ENCODE measurements at places on chromosomes 7 and 10.

GRCh38 chr10:70849582-70850016 lies 33.9 kb downstream of the SGPL1 start:
- no peak for DNase-seq

GRCh38 chr10:103295374-103296015 lies 18.6 kb downstream of the INA start:
- DNase-seq: no peak

DNA sequence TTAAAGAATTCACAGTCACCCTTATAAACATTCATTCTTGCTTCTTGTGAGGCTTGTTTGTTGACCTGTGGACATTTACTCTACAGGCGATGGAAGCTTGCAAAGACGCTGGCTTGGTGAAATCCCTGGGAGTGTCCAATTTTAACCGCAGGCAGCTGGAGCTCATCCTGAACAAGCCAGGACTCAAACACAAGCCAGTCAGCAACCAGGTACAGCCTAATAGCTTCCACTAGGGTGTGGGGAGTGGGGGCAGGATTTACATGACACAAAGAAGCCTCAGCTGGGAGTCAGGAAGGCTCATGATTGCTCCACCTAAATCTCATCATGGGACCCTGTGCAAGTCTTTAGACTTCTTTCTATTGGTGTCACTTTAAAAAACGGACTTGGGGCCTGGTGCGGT lies 29.0 kb downstream of the AKR1D1 start:
- DNase-seq: no peak

GRCh38 chr7:111025006-111025405 lies 65.9 kb upstream of the LRRN3 start:
- no peak for DNase-seq

GRCh38 chr10:123558651-123559050 lies 107.5 kb upstream of the GPR26 start:
- no peak for DNase-seq

GRCh38 chr7:124856299-124856888 lies 73.2 kb downstream of the POT1 start:
- DNase-seq: no peak

GRCh38 chr7:32535162-32535702 lies 39.9 kb downstream of the AVL9 start:
- no peak for DNase-seq

Measured in stimulated activated CD8-positive, alpha-beta memory T cell treated with anti-CD3 and anti-CD28 coated beads, Interleukin-4, amount 100 ng/mL, for 48 hours (primary cell).